Putamen (tissue), 1 donor: ENCODE measurements at places on chromosomes 1 and 21.

- DNase-seq, result peak; percentile 43
These were observed 44.2 kb downstream of the RAB3B start for GRCh38 chr1:51946300-51946699.

GRCh38 chr1:2912424-2913061, 108.7 kb upstream of the ACTRT2 start:
- no peak for DNase-seq

- no peak for DNase-seq
These were observed 174.4 kb downstream of the PGBD5 start for GRCh38 chr1:230251644-230252191.

- no peak for DNase-seq
These were observed 46.1 kb downstream of the CR1L start for GRCh38 chr1:207691010-207691409.

GRCh38 chr1:159015440-159015909, 5.8 kb downstream of the IFI16 start:
- DNase-seq, result no peak

DNA sequence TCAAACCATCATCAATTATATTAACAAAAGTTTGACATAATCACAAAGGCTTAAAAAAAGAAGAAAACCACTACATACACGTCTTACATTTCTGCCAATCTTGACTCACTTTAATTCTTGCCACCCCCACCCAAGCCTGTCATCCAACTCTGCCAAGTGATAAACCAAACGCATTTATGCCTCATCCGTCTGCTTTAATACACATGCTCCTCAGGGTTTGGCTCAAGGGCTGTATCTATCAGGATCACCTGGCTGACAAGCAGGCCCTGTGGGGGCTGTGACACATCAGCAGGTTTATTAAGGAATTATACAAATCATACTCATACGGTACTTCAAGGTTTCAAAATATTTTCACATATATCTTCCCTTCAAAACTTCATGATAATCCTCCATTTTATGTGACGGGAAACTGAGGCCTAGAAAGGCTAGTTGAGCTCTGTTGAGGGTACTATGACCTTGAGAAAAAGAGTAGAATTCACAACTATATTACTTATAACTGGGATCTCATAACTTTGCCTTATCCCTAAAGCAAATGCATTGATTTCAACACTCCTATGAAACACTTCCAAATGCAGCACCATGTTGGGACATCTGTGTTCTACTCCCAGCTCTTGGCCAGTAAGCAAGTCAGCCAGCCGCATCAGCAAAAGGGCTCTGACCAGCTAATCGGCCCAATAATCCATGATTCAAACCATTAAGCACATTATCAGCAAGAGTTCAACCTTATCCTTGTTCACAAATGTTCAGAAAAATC, 8.7 kb downstream of the SORT1 start:
- no peak for DNase-seq

DNA sequence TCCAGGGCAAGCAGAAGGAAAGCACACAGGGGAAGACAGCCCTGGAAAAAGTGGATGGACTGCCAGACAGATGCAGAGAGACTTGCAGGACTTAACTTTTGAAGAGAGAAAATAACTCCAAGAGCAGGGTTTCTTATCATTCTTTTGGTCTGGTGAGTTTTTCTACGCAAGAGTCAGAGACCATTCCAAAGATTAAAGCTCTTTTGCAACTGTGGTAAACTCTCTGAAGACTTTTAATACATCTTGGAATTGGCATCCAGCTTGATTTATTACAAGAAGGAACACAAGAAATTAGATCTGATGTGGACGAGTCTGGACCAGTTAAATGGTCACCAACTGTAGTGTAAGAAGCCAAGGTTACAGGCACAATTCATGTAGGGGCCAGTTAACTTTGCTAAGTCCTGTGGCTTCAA, 153.4 kb downstream of the SIPA1L2 start:
- DNase-seq, result no peak

GRCh38 chr1:96191165-96191564, 530.4 kb upstream of the PTBP2 start:
- DNase-seq, result no peak

- no peak for DNase-seq
These were observed 24.7 kb downstream of the KIAA0040 start for GRCh38 chr1:175167861-175168260.
